Activated CD8-positive, alpha-beta T cell treated with anti-CD3 and anti-CD28 coated beads for 36 hours (primary cell): ENCODE measurements at places on chromosomes 6 and 20. TPM values are rescaled to one million over a fixed set of nuclear protein-coding genes. Genes with fewer than 3 reads are reported as not detected.

Gene BPHL
- 8.4 TPM for total RNA-seq

Gene RNF182
- total RNA-seq: not detected

Gene CNBD2
- 4.9 TPM for total RNA-seq

Gene ATP6V1G2
- 1.1 TPM for total RNA-seq

Gene PRRT1
- total RNA-seq: 1.1 TPM

Gene LPIN3
- total RNA-seq: 0.87 TPM
